ENCODE measurements at places on chromosomes 11 and 22. TPM values are rescaled to one million over a fixed set of nuclear protein-coding genes. Genes with fewer than 3 reads are reported as not detected.
A peak's percentile ranks its signal among the peaks of the same experiment; 100 is the strongest.

DNA sequence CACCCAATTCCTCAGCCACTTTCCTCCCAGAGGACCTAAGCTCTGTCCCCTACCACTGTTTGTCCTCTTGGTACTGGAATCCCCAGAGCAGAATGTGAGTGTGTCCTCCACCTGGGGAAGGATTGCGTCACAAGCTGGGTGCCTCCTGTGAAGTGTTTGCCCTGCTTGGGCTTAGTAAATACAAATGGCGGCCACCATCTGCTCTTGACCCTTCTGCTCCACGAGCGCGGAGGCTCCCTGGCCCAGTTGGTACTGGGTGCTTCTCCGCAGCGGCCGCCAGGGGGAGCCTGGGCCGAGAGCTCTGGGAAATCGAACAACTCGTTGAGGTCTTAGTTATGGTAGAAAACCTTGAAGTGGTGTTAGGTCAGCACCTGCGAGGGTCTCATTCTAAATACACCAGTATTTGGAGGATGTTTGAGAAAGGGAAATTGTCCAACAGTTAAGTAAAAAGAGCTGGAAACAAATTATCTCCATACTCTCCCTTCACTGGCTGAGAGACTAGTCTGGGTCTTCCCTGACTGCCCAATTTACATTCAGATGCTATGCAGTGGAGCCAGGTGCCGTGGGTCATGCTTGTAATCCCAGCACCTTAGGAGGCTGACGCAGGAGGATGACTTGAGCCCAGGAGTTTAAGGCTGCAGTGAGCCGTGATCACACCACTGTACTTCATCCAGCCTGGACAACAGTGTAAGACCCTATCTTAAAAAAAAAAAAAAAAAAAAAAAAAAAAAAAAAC, 74.6 kb upstream of the TEAD1 start:
- DNase-seq = peak; percentile 63
- no peaks in the 10 kb centered on the region for H3K4me1 ChIP-seq
- no peaks in the 10 kb centered on the region for H3K36me3 ChIP-seq

Gene SLC22A9
- not detected for polyA plus RNA-seq

Gene CRYBA4
- not detected for polyA plus RNA-seq

Gene DGCR6
- 0.19 TPM for polyA plus RNA-seq

Gene IFITM1
- polyA plus RNA-seq = 224 TPM

- no peaks in the 10 kb centered on the region for H3K27me3 ChIP-seq
- no peak overlapping the region for H3K4me3 ChIP-seq
- DNase-seq = no peak
- H3K4me1 ChIP-seq = peaks cover 16% of the 10 kb centered on the region
- no peaks in the 10 kb centered on the region for H3K36me3 ChIP-seq
- no peak overlapping the region for H3K27ac ChIP-seq
Measured at GRCh38 chr11:35272391-35272902, 133.5 kb downstream of the CD44 start.

Gene GGTLC3
- polyA plus RNA-seq = 3.2 TPM

DNA sequence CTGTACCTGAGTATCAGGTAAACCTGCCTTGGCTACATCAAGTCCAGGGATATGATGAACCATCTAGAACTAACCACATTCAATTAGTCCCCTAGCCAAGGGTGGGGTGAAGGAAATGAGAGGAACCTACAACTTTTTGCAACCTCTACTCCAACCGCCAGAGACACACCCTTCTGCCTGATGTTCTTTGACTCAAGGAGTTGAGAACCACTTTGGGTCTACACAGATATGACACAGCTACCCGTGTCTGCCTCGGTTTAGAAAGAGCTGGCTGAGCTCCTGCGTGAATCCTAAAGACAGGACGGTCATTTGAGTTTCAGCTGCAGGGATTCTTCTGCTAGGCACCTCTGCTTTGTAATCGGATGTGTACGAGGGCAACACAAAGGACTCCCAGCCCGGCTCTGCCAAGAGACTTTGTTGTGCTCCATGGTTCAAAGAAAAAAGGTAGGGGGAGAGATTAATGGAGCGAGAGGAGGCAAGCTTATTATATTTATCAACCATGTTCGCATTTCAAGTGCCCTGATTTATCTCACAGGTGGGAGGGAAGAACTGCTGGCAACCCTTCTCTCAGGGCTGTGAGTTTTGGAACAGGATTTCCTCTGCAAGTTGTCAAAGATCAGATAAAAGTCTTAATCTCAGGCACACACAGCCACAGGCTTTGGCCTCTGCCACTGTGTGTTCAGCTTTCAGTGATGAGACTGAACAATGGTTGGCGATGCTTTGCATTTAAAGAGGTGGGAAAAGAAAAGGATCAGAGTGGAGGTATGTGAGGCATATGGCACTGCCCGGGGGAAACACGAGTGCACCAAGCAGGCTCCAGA, 35.1 kb downstream of the FLI1 start:
- no peaks in the 10 kb centered on the region for H3K36me3 ChIP-seq
- H3K27ac ChIP-seq = no peak overlapping the region
- DNase-seq = no peak
- no peak overlapping the region for H3K4me3 ChIP-seq
- H3K27me3 ChIP-seq = no peaks in the 10 kb centered on the region

Gene C22orf23
- polyA plus RNA-seq = 1.2 TPM

GRCh38 chr11:115297330-115297729, 206.9 kb downstream of the CADM1 start:
- H3K4me1 ChIP-seq = no peaks in the 10 kb centered on the region
- no peaks in the 10 kb centered on the region for H3K27me3 ChIP-seq
- H3K4me3 ChIP-seq = no peak overlapping the region
- H3K36me3 ChIP-seq = no peaks in the 10 kb centered on the region
- no peak overlapping the region for H3K27ac ChIP-seq

DNA sequence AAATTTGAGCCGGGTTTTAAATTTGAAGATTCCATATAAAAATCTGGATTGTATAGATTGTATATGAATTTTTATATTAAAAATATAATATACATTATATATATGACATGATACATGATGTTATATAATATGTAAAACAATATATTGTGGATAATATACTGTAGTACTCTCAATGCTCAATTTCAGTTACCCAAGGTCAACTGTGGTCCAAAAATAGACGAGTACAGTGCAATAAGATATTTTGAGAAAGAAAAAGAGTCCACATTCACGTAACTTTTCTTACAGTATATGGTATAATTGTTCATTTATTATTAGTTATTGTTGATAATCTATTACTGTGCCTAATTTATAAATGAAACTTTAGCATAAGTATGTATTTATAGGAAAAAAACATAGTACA, 94.2 kb upstream of the YWHAH start:
- no peak overlapping the region for H3K4me3 ChIP-seq
- no peak for DNase-seq
- H3K36me3 ChIP-seq = peaks cover 97% of the 10 kb centered on the region
- no peak overlapping the region for H3K27ac ChIP-seq
- H3K4me1 ChIP-seq = no peaks in the 10 kb centered on the region

GRCh38 chr11:79600711-79601110, 159.9 kb upstream of the TENM4 start:
- H3K27me3 ChIP-seq = no peaks in the 10 kb centered on the region
- H3K36me3 ChIP-seq = no peaks in the 10 kb centered on the region
- H3K4me3 ChIP-seq = no peak overlapping the region
- H3K4me1 ChIP-seq = no peaks in the 10 kb centered on the region
- no peak for DNase-seq

DNA sequence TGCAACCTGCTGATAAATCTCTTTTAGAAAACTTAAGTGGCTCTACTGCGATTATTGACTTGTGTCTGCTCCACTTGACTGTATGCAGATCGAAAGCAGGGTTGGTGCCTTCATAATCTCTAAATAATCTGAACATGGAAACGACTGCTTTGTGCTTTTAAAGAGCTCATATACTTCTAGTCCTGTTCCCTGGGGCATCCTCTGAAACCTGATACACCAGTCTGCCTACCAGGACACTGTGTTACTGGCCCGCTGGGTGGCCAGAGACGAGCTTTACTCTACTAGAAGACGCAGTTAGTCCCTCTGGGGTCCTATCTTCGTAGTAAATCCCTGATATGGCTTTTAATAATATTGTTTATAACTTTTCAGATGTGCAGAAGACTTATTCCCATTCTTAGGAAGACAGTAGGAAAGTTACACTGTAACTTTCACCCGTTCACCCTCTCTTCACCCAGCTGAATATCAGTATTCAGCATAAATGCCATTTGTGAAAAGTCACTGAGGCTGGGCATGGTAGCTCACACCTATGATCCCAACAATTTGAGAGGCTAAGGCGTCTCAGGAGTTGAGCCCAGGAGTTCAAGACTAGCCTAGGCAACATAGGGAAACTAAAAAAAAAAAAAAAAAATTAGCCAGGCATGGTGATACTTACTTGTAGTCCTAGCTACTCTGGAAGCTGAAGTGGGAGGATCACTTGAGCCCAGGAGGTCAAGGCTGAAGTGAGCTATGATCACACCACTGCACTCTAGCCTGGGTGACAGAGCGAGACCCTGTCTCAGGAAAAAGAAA, 9.0 kb upstream of the HTR3B start:
- no peaks in the 10 kb centered on the region for H3K4me1 ChIP-seq
- no peaks in the 10 kb centered on the region for H3K27me3 ChIP-seq
- no peaks in the 10 kb centered on the region for H3K36me3 ChIP-seq

- no peaks in the 10 kb centered on the region for H3K27me3 ChIP-seq
- no peak overlapping the region for H3K27ac ChIP-seq
- H3K4me3 ChIP-seq = no peak overlapping the region
- peaks cover 19% of the 10 kb centered on the region for H3K4me1 ChIP-seq
- peak; percentile 79 for DNase-seq
Measured at GRCh38 chr11:125348674-125349309, 147.3 kb downstream of the FEZ1 start.

Measured in stomach (tissue), 19 donors.